AG04449 (cell line): ENCODE measurements at places on chromosomes 11 and 22.

- DNase-seq: no peak
Measured at GRCh38 chr11:62610814-62611704, 1.5 kb downstream of the EML3 start.

DNA sequence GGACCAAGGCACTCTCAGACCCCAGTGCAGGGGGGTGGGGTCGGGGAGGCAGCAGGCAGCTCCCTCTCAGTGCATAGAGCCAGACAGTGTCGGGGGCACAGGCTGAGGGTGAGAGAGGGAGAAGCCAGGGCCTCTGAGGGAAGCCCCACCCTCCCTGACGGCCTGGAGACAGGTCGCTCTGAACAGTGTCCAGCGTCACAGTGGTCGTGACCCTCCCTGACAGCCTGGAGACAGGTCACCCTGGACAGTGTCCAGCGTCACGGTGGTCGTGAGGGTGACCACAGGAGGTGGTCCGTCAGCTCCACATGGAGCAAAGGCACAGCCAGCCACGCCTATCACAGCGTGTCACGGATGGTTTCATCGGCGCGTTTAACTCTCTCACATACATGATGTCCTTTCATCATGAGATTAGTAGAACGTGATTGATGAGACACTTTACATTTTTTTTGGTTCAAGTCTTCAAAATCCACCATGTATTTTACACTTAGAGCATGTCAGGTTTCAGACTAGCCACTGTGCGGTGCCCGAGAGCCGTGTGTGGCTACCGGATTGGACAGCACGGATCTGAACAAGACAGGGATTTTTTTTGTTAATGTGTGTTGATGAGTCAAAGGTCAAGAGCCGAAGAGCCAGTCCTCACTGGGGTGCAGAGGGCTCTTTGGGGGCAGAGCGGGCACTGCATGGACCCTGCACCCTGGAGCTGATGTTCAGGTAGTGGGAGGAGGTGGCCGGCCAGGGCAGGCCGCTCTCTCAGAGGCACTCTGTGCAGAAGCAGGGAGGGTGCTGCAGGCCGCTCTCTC lies 23.9 kb upstream of the PANX2 start:
- peak; percentile 14 for DNase-seq

GRCh38 chr22:49760630-49761571 lies 66.8 kb downstream of the BRD1 start:
- DNase-seq: no peak

GRCh38 chr11:19811380-19811779 lies 98.7 kb downstream of the NAV2 start:
- DNase-seq: no peak

DNA sequence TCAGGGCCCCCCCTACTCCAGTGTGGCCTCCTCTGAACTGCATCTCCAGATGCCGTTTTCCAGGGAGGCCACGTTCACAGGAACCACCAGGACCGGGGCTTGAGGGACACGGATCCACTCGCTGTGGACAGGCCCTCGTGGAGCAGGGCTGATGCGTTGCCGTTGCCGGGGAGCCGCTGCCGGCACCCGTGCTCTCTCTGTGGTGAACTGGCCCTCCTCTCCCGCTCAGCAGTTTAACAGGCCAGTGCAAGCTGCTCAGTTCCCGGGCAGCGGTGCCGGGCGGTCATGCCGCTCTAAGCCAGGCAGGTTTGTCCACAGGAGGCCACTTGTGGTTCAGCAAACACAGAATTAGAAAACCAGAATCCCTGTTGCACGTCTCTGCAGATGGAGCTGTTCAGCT lies 301.6 kb downstream of the TBC1D22A start:
- DNase-seq: no peak

DNA sequence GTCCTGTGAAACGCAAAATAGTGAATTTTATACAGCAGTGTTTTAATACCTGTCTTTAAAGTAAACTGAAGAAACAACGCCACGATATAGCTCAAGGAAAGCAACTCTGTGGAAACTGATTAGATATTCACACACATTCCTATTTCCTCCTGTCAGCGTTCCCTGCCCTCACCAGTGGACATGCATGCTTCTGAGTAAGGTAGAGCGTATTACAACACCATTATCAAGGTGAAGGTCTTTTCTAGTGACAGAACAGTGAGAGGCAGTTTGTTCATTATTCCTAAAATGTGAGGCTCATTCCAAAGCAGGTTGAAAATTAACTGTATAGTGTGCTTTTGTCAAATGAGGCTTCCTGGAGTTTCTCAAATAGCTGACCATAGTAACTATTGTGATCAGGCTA lies 153.1 kb downstream of the DDX10 start:
- no peak for DNase-seq

DNA sequence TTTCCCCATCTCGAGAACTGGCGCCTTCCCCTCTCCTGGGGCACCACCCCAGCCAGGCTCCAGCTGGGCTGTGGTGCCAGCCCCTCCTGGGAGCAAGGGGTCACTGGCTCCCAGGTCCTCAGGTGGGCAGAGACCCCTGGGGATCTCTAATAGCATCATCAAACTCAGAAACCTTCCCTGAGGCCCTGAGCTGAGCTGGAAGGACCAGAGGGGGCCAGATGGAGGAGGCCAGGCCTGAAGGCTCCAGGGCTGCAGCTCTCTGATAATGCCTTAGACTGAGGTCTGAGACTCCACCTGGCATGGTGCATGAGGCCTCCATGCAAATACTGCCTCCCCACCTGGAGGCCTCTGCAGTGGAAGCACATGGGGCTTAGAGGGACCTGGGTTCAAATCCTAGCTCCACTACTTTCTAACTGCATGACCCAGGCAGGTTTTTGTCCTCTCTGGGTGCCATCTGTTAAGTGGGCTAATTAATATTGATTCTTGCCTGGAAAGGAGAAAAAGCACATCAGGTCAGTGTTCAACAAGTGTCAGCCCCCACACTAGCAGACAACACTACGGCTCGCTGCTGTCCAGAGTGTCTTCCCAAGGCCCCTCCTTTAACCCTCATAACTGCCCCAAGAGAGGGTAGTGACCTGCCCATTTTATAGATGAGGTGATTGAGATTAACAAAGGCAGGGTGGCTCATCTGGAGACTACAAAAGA lies 1.5 kb downstream of the MAPK8IP1 start:
- DNase-seq: no peak

DNA sequence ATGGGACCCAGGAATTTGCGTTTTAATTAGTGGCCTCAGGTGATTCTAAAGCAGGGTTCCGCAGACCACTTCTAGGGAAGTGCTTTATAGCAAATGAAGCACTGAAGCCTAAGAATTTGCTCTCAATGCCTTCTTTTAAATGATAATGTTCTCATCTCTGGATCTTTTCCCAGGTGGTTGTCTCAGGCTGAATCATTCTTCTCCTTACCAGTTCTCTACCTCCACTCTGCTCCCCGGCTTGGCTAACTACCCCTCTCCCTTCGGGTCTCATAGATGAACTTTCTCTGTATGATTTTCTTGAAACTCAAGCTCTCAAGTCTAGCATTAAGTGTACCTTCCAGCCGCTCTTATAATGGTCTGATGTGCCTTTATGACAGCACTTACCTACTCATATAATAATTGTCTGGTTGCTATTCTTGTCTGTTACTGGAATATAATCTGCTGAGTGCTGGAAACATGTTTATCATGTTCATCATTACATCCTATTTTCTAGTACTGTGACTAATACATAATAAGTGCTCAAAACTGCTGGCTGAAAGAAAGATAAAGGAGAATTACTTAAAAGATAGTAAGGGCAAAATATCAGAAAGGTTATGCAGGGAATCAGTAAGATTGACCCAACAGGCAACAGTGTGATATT lies 195.9 kb upstream of the SESN3 start:
- no peak for DNase-seq

- DNase-seq: no peak
Measured at GRCh38 chr22:48890693-48891554, 936.7 kb downstream of the BRD1 start.

DNA sequence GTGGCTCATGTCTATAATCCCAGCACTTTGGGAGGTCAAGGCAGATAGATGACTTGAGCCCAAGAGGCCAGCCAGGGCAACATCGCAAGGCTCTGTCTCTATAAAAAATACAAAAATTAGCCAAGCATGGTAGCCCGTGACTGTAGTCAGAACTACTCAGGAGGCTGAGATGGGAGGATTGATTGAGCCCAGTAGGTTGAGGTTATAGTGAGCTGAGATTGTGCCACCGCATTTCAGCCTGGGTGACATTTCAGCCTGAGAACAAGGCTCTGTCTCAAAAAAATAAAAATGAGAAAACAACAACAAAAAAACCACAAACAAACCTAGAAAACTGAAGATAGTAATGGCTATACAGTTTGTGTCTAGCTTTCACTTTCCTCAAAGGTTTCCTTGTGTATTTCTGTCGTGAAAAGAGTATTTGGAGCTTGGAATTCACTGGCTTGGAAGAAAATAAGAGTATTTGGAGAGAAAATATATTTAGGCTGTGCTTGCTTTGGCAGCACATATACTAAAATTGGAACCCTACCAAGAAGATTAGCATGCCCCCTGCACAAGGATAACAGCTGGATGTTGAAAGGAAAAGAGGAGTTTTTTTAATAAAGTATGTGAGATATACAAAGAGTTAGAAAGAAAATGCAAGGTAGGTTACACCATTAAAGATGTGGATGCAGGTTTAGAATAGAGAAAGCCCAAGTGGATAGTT lies 3.9 kb upstream of the BIRC3 start:
- no peak for DNase-seq

- no peak for DNase-seq
Measured at GRCh38 chr11:77233011-77233410, 68.5 kb downstream of the GDPD4 start.

DNA sequence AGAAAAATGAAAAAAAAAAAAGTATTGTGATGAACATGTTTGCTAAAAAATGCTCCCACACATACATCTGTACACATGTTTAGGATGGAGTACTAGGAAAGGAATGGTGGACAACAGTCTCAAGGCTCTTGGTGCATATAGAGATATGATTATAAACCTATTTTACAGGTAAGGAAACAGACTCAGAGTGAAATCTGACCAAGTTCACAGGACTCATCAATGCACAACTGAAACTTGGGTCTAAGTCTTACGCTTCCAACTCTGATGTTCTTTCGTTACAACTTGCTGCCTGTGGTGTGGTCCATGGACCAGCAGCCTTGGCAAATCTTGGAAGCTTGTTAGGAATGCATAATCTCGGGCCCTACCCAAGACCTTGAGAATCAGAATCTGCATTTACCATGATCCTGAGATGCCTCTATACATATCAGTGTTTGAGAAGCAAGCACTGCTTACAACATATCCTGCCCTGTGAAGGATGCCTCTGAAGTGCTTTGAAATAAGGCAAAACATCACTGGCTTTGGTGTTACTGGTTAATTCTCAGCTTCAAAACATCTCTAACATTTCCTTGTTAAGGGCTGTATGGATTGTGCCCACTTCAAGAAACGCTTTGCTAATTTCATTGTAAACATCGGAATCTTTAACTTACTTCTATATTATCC lies 39.9 kb upstream of the NUP160 start:
- no peak for DNase-seq

DNA sequence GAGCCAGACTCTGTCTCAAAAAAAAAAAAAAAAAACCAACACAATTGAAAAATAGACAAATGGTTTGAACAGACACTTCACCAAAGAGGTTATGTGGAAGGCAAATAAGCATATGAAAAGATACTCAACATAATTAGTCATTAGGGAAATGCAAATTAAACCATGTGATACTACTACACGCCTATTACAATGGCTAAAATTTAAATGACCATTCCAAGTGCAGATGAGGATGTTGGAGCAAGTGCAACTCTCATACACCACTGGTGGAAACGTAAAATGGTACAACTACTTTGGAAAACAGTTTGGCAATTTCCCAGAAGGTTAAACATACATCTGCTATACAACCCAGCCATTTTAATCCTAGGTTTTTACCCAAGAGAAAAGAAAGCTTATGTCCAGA lies 24.3 kb downstream of the EIF4ENIF1 start:
- DNase-seq: no peak

- no peak for DNase-seq
Measured at GRCh38 chr11:62132191-62132590, 8.4 kb downstream of the INCENP start.

DNA sequence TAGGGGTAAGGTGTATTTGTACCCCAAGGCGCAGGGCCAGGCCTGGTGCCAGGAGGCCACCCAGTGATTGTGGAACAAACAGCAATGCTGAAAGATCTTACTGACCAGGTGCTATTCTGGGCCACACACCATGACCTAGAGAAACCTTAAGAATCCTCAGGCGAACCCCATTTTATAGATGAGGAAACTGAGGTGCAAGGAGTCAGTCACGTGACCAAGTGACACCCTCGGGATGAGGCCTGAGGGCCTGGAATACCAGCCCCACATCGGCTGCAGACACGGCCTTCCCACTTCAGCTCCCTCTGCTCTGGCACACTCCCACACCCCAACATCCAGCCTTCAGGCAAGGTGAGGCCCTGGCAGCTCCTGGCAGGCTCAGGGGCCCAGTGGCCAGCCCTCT lies 13.1 kb downstream of the CABP7 start:
- no peak for DNase-seq

DNA sequence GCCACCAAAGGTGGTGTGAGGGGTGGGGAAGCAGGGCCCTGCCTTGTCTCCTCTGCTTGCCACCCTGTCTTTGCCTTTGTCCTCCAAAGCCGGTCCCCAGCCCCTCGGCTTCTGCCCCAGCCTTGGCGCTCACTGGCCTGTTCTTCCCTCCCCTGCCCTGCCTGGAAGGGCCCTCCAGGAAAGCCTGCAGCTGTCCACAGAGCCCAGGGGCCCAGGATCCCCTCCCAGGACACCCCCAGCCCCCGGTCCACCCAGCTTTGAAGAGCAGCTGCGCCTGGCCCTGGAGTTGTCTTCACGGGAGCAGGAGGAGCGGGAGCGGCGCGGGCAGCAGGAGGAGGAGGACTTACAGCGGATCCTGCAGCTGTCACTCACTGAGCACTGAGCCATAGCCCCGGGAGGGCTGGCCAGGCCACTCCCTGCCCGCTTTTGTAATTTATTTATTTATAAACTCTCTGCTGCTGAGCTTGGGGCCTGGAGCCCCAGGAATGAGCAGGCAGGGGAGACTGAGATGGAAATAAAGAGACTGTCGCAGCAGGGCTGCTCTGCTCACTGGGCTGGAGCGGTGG lies 1.3 kb upstream of the SSH3 start:
- DNase-seq: no peak

DNA sequence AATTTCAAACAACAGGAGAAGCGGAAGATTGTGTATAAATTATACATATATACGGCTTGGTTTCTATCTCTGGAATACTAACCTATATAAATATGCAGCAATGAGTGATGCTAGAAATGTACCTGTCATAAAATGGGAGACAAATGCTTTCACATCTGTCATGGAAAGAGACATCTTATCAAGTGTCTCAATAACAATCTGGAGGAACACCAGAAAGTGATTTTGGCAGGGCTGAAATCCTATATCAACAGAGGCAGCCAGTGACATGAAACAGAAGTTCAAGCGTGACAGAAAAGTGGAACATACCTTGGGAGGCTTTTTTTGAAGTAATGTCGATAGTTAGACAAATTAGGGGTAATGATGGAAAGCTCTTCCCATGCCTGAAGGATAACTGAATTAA lies 834.6 kb downstream of the JRKL start:
- no peak for DNase-seq
